ENCODE measurements at places on chromosomes 6 and 20. TPM values are rescaled to one million over a fixed set of nuclear protein-coding genes. Genes with fewer than 3 reads are reported as not detected.

The MYL9 gene
- polyA plus RNA-seq: 544 TPM

The SAPCD1 gene
- polyA plus RNA-seq: 3.0 TPM

The PSORS1C1 gene
- 1.7 TPM for polyA plus RNA-seq

GRCh38 chr6:54737247-54737646 lies 109.3 kb upstream of the FAM83B start:
- no peak for DNase-seq

- no peak for DNase-seq
Observed at GRCh38 chr6:40108736-40109135, 174.5 kb upstream of the MOCS1 start.

GRCh38 chr20:24933266-24933908 lies 15.7 kb upstream of the CST7 start:
- DNase-seq: no peak
